Right lung (tissue), 10 donors: ENCODE measurements at places on chromosomes 16 and 17. TPM values are rescaled to one million over a fixed set of nuclear protein-coding genes. Genes with fewer than 3 reads are reported as not detected.

DNA sequence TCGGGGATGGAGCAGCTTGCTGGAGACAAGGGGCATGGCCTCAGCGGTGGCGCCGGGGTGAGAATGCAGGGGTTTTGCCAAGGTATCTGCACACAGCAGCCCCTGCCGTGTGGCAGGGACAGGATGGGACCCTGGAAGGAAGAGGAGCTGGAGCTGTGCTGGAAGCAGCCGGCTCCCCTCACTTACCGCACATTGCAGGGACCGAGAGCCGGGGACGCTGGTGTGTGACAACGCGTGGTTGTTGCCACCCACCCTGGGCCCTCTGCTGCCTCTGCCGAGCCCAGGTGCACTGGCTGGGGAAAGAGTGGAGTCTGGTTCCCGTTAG is 3.0 kb downstream of the NUBP2 start:
- DNase-seq, result no peak

DNA sequence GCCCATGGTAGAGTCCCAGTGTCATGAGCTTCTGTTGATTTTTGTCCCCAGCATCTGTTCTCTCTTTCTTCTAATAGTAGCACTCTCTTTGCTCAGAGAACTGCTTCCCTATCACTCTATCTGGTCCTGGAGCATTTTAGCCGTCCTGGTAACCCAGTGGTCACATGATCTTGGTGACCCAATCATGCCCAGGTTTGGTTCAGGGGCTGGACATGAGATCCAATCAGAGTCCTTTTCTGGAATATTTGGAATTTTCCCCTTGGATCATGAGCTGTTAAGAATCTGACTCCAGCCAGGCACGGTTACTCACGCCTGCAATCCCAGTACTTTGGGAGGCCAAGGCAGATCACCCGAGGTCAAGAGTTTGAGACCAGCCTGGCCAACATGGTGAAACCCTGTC is 197.0 kb downstream of the RAB11FIP4 start:
- DNase-seq, result no peak

DNA sequence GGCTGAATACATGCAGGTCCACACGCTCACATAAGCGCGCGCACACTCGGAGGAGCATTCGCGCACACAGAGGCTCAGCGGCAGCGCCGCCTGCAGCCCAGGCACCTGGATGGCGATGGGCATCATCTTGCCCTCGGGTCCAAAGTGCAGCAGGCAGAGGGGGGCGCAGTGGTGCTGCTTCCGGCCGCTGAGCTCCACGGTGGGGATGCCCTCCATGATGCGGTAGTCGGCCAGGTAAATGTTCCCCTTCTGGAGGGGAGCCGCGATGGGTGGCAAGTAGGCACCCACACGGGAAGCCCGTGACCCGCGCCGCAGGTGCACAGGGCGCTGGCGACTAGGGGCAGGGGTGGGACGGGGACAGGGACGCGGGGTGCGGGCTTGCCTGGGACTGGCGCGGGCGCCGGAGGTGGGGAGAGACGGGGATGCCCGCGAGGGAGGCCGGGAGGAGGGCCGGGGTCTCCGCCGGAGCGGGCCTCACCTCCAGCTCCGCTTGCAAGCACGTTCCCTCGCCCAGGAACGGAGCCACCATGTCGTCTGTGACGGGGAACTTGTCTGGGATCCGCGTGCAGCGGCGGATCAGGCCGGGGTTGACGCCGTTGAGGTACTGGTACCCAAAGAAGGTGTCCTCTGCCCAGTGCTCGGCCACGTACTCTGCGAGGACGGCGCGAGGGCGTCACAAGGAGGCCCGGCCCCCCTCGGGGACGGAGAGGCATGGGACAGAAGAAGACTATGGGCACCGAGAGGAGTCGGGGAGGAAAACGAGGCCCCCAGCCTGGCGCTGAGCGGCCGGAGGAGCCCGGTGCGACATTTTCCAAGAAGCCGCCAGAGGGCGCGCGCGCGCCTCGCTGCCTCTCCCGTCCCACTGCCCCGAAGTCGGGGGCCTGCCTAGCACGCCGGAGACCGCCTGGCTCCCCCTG is 8.0 kb downstream of the ALOX12B start:
- peak; percentile 57 for DNase-seq

DNA sequence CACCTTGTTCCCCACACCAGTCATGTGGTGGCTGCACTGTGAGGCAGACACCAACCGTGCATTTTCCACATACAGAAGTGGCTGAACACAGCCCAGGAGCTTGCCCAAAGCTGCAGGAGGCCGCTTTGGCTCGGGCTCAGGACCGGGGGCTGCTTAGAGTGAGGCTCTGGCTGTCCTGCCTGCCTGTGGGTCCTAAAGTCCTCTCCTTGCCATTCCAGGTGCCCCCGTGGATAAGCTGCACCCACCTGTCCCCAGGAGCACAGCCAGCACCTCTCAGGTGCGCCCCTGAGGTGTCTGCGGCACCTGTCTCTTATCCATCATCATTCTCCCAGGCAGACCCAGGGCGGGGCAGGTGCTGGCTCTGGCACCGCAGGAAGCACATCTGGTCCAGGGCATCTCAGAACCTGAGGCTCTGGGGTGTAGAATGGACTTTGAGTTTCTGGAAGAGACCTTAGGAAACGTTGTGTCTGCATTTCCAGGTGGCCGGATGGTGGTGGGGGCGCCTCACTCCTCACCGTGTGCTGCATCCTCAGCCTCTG is 180.5 kb upstream of the ZNF469 start:
- DNase-seq, result no peak

- no peak for DNase-seq
Observed at GRCh38 chr17:79530361-79531105, 80.3 kb downstream of the RBFOX3 start.

GRCh38 chr17:4999430-5000093 is 1.8 kb downstream of the KIF1C start:
- DNase-seq, result no peak

DNA sequence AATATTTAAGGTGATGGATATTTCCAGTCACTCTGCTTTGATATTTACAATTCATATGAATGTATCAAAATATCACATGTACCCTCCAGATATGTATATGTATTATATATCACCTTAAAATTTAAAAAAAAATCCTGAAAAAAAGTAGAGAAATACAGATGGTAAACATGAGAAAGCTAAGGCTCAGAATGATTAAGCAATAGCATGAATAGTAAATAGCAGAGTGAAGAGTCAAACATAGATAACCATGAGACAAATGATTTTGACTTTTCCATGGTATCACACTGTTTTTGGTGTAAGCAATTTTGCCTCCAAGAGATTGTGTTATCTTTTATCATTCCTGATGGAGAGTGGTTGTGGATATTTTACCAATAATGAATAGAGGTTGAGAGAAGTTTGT is 868.8 kb downstream of the CDH11 start:
- DNase-seq, result no peak

The LRRC3C gene
- not detected for polyA plus RNA-seq

The ADAMTS18 gene
- polyA plus RNA-seq, result 3.0 TPM

The RNF222 gene
- not detected for polyA plus RNA-seq

DNA sequence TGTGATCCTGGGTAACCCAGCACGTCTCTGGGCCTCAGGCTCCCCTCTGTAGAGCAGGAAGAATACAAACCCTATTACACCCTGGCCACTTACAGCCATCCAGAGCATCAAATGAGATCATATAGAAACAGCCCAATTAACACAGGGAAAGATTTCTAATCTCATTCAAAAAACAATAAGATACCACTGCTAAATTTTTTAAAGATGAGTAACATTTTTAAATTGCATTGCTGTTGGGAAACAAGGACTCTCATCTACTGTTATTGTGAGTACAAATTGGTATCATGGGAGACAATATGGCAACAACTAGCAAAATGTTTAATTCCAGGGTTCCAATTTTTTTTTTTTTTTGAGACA is 41.1 kb downstream of the SRL start:
- no peak for DNase-seq

The AGRP gene
- polyA plus RNA-seq, result not detected

The CEP295NL gene
- polyA plus RNA-seq, result 0.18 TPM

GRCh38 chr16:75308011-75308410 is 56.6 kb upstream of the BCAR1 start:
- no peak for DNase-seq

The SAMD14 gene
- 19.7 TPM for polyA plus RNA-seq
